HFF-Myc (cell line): ENCODE measurements at places on chromosomes 16 and 17.
A peak's percentile ranks its signal among the peaks of the same experiment; 100 is the strongest.

- DNase-seq: no peak
Observed at GRCh38 chr17:17108451-17109049, 66.3 kb downstream of the MPRIP start.

DNA sequence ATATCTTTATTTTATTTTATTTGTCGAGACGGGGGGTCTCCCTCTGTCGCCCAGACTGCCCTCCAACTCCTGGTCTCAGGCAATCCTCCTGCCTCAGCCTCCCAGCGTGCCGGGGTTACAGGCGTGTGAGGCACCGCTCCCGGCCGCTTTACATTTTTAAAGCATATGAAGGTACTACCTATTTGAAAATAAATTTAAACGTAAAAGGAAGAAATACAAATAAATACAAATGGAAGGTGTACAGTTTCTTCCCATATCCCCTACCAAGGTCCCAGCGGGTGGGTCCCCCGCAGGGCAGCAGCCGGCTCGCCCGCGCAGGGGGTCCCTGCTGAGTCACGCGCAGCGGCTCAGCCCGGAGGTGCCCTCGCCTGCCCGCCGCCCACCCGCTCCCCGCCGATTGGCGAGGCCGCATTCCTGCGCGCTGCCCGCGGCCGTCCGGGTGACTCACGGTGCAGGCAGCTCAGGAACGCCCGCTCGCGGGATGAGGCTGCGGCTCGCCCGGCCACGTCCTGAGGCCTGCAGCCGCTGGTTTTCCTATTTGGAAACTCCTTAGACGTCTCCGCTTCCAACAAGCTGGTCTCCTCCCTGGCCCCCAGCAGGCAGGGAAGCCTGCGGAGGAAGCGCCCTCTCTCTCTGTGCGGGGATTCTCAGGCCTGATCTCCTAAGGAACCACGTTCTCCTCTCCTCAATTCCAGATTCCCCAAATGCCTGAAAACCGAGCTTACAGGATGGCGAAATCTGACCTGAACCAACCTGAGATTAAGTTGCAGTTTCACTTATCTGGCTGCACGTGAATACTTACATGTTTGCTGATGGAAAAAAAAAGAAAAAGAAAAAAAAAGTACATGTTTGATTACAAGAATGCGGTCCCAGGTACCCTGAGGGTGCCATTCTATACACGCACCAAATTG is 54.8 kb upstream of the MAP3K14 start:
- DNase-seq: peak; percentile 72

DNA sequence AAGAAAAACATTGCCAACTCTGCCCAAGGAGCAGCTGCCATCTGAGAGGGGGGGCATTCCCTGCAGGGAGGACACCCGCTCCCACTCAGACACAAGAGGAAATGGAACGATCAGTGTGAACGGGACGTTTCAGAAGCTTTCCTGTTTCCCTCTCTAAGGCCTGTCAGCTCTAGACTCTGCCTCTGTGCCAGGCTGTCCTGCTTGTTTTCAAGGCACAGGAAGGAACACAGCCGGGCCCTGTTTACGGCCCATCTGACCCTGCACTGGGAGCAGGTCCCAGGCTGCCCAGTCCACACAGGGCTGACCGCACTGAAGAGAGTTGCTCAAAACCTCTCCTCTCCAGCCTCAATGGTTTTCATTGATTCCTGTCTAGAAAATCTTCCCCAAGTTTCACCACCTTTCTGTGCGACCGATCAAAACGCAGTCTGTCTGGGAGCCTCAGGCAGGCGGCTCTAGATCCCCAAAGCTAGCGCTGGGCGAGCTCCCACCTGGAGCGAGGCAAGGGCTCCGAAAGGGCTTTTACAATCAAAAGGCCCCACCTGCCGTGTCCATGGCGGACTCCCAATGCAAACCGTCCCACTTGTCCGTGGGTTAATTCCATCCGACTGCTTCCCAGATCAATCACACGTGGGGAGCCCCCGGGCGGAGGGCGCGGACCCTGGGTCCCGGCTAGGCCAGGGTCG is 1.5 kb downstream of the PIEZO1 start:
- no peak for DNase-seq

GRCh38 chr17:74954665-74955421 is 17.7 kb downstream of the HID1 start:
- no peak for DNase-seq

- no peak for DNase-seq
Observed at GRCh38 chr16:62965831-62966230, 929.6 kb upstream of the CDH8 start.

- no peak for DNase-seq
Observed at GRCh38 chr17:50830994-50831393, 4.4 kb upstream of the WFIKKN2 start.

GRCh38 chr17:82477934-82478333 is 19.4 kb downstream of the NARF start:
- DNase-seq: no peak

DNA sequence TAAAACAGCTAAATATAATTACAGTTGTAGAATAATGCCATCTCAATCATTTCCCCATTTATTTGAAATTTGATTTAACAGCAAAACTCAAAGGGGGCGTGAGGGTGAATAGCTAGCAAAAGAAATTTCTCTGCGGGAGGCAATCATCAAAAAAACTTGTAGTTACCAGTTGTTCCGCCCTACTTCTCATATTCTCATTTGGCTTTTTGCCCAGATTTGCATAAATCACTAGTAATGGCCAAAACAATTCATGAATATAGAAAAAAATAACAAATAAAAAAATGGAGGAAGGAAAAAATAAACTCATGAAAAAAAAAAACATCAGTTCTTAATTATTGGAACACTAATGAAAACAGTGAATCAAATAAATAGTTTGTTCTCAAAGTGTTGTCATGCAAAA is 722.6 kb upstream of the KIF2B start:
- no peak for DNase-seq

- DNase-seq: no peak
Observed at GRCh38 chr16:87652799-87653198, 50.5 kb downstream of the JPH3 start.

DNA sequence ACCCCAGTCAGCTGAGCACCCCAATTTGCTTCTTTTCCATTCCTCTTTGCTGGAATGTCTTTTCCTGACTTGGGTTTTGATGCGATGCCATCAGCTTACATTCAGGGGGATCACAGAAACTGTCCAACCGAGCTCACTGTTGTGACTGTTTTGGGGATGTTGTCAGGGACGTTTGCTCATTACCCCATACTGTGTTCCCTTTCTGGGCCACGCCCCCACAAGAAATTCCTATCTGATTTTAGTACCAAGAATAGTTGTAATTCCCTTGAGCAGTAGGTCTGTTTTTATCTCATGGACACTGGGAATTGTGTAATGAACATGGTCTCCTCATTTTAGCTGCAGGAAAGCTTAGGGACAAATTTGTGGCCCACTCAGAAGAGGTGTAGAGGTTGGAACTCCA is 2.6 kb upstream of the NTN1 start:
- DNase-seq: no peak

DNA sequence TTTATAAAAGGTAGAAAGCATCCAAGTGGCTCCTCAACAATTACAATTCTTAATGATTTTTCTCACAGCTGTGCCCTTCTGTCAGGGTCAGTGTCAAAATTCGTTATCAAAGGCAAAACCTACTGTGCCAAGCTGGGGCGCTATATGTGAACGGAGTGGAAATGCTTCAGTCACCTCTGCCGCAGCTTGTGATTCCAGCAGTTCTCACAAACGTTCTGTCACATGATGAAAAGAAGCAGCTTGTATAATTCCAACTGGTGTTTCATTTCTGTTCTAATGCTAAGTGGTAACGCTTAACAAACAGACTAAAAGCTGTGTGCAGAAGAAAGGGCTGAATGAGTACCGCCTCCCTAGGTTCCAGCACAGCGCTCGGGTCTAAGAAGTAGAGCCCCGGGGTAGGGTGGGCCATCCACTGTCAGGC is 14.2 kb downstream of the PLD6 start:
- no peak for DNase-seq

DNA sequence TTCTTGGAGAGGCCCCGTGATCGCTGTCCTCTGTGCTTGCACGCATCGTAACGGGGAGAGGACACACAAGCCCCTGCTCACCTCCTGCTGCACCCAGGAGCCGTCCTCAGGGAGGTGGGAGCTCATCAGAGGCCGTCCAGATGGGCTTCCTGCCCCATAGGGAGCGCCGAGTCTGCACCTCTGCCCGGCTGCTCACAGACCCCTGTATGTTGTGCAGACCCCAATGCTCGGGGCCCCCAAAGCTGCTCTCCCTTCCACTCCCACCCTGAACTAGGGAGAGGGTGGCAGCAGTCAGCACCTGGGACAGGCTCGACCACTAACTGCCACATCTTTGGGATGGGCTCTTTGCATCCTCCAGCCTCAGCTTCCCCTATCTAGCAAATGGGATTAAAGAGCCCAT is 4.4 kb upstream of the ZNF469 start:
- no peak for DNase-seq

GRCh38 chr16:56202036-56202435 is 10.7 kb downstream of the GNAO1 start:
- no peak for DNase-seq

DNA sequence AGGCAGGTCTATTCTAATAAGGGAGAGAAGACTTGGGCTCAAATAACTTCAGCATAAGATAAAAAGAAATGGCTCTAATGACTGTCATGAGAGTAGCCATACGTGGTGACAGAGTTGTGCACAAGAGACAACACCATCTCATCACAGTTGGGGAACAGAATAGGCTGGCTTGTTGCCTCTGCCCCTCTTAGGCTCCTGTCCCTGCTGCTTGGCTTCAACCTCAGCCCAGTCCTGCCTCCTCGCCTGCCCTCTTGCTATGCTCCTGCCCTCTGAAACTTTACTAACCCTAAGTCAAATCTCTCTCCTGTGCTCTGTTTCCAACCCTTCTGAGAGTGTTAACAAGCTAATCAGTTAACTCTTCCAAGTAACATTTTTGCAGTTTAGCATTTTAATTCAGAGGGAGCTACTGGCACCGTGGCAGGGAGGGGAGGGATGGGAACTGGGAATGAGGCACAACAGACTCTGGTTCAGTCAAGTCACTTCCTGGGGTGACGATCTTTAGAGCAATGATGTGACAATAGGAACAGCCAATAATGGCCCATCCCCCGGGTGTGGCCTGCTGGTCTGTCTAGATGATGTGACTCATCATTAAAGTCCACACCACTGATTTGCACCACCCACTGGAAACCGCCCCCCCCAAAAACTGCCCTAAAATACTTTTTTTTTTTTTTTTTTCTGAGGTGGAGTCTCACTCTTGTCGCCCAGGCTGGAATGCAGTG is 35.5 kb downstream of the DNAH17 start:
- no peak for DNase-seq

DNA sequence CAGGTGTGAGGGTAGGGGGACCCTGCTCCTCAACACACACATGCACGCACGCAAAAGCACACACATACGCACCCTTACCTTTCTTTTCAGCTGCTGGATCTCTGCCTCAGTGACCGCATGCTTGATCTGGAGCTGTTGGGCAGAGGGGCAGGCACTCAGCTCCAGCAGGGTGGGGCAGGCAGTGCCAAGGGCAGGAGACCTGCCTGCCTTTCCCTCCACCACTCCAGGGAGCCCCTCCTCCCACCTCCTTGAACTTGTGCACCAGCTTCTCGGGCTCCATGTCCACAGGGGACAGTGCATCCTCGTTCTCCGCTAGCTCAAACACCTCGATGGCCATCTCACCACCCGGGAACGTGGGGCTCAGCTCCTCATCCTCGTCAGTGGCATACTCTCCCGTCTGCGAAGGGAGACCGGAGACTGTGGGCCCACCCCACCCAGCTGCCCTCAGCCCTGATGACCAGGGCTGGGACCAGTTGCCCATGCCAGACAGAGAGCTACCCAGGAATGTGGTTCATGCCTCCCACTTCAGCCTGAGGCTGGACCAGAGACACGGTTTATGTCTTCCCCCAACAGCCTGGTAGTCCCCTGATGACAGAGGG is 9.3 kb upstream of the SAMD14 start:
- no peak for DNase-seq

DNA sequence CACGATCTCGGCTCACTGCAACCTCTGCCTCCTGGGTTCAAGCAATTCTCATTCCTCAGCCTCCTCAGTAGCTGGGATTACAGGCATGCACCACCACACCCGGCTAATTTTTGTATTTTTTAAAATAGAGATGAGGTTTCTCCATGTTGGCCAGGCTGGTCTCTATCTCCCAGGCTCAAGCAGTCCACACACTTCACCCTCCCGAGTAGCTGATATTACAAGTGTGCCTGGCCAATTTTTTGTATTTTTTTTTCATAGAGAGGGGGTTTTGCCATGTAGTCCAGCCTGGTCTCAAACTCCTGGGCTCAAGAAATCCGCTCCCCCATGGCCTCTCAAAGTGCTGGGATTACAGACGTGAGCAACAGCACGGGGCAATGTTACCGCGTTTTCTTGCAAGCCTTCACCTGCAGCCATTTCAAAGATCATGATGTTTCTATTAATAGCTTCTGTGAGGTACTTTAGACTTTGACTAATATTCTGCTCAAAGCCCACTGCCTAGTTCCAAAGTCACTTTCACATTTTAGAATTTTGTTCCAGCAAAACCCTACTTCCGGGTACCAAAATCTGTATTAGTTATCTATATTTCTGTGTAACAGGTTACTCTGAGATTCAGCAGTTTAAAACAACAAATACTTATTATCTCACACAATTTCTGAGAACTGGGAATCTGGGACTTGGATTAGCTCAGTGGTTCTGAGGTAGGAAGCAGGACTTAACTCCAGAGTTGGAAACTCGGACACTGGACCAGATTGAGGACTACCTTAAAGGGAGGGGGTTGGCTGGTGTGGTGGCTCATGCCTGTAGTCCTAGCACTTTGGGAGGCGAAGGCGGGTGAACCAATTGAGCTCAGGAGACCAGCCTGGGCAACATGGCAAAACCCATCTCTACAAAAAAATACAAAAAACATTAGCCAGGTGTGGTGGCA is 12.0 kb upstream of the MED13 start:
- DNase-seq: no peak

GRCh38 chr17:76686538-76687297 is 24.0 kb downstream of the MXRA7 start:
- no peak for DNase-seq

GRCh38 chr17:41567317-41567716 is 4.5 kb downstream of the KRT9 start:
- DNase-seq: no peak

- no peak for DNase-seq
Observed at GRCh38 chr17:21015564-21015963, 27.2 kb downstream of the USP22 start.

GRCh38 chr17:4610162-4610561 is 25.8 kb downstream of the SMTNL2 start:
- no peak for DNase-seq

GRCh38 chr17:15999974-16000827 is 577 bp downstream of the TTC19 start:
- no peak for DNase-seq

GRCh38 chr17:27747462-27748359 is 52.6 kb downstream of the NOS2 start:
- no peak for DNase-seq

DNA sequence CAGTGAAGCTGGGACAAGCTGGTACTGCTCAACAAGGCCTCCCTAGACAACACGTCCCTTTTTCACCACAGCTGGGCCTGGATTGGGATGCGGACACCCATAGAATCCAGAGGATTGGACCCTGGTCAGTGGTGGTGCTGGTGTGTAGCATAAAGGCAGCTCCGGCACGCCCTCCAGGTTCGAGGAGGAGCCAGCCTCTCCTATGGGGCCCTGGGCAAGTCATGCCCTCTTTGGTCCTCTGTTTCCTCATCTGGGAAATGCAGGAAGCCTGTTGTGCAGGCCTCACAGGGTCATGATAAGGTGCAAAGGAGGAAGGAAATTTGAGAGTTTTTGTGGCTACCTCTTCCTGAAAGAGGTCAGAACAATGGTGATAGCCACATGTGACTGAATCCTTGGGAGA is 1741.7 kb downstream of the TP53TG3F start:
- no peak for DNase-seq
